ENCODE measurements at places on chromosomes 7 and 10.

DNA sequence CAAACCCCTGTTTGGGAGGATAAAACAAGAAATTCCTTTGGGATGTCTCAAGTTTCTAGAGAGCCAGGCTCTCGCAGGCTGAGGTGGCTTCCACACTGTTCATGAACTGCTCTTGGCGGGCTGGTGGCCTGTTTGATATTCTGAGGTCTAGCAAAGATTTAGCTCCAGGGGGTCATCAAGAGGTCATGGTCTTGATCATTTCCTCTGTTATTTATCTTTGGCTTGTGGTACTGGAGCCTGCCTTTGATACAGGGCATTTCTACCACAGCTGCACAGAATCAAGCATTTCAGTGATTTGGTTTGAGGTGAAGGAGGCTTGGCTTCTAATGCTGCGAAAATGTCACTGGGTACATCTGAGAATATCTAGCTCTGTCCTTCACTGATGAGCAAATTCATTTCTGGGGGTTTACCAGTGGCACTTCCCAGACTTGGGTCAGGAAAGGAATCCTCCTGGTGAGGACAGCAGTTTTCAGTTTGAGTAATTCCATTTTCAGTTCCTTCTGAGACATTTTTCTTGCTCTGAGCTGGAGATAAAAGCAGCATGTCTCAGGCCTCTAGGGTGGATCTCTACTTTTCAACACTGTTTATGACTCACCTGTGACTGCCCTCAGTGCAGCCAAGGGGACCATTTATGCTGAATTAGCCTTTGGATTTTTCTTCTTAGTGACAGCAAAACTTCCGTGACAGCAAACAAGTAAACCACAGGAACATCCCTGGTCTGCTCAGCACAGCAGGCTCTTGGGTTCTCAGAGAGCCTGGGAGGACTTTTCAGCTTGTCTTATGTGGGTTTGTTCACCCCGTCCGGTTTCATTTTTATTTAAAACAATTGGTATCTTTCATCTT is 312.0 kb downstream of the RNLS start:
- H3K27ac ChIP-seq = peak overlapping the region; percentile 15
- no peak overlapping the region for H3K4me3 ChIP-seq
- DNase-seq = peak; percentile 71
- no peaks in the 10 kb centered on the region for H3K36me3 ChIP-seq

DNA sequence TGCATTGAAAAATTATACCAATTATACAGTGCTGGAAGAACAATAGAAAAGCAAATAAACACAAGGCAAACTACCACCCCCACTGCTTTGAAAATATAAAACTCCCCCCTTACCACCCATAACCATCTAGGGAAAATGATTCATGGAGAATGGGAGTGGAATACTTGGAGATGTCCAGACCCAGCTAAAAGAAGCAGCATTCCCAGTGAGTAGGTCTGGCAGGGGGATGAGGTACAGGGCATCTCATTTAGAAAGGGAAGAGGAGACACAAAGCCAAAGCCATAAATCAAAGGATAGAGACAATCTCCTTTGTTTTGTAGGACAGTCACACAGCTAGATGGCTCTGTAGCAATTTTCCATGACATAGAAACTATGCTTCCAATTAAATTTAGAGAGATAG is 36.0 kb upstream of the DGKI start:
- no peaks in the 10 kb centered on the region for H3K27me3 ChIP-seq
- peaks cover 18% of the 10 kb centered on the region for H3K4me1 ChIP-seq
- H3K4me3 ChIP-seq = no peak overlapping the region
- H3K36me3 ChIP-seq = peaks cover 61% of the 10 kb centered on the region
- DNase-seq = peak; percentile 50
- H3K27ac ChIP-seq = no peak overlapping the region

GRCh38 chr7:128841171-128841690 is 11.0 kb downstream of the FLNC start:
- peaks cover 97% of the 10 kb centered on the region for H3K36me3 ChIP-seq
- H3K27me3 ChIP-seq = no peaks in the 10 kb centered on the region
- no peak for DNase-seq
- H3K27ac ChIP-seq = no peak overlapping the region
- peaks cover 9% of the 10 kb centered on the region for H3K4me1 ChIP-seq
- H3K4me3 ChIP-seq = no peak overlapping the region

DNA sequence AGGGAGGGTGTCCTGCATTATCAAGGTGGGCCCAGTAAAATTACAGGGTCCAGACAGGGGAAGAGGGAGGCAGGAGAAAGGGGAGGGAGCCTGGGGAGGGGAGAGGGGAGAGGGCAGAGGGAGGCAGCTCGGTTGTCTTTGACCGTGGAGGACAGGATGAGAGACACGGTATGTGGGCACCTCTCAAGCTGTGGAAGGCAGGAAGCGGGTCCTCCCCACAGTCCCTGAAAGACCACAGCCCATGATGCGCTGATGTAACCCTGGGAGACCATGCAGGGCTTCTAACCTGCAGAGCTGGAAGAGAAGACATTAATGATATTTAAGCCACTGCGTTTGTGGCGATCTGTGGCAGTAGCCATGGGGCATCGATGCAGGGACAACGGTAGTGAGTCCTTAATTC is 27.2 kb upstream of the MNX1 start:
- H3K4me1 ChIP-seq = no peaks in the 10 kb centered on the region
- no peak overlapping the region for H3K27ac ChIP-seq
- DNase-seq = no peak
- H3K4me3 ChIP-seq = no peak overlapping the region
- H3K36me3 ChIP-seq = no peaks in the 10 kb centered on the region

- H3K4me3 ChIP-seq = no peak overlapping the region
- H3K27me3 ChIP-seq = no peaks in the 10 kb centered on the region
- no peaks in the 10 kb centered on the region for H3K36me3 ChIP-seq
- H3K27ac ChIP-seq = no peak overlapping the region
Observed at GRCh38 chr7:39094731-39095130, 117.0 kb downstream of the POU6F2 start.

- no peaks in the 10 kb centered on the region for H3K27me3 ChIP-seq
- H3K27ac ChIP-seq = no peak overlapping the region
- DNase-seq = no peak
- no peak overlapping the region for H3K4me3 ChIP-seq
- H3K36me3 ChIP-seq = no peaks in the 10 kb centered on the region
- H3K4me1 ChIP-seq = no peaks in the 10 kb centered on the region
Observed at GRCh38 chr7:89012016-89012415, 216.5 kb upstream of the TEX47 start.

DNA sequence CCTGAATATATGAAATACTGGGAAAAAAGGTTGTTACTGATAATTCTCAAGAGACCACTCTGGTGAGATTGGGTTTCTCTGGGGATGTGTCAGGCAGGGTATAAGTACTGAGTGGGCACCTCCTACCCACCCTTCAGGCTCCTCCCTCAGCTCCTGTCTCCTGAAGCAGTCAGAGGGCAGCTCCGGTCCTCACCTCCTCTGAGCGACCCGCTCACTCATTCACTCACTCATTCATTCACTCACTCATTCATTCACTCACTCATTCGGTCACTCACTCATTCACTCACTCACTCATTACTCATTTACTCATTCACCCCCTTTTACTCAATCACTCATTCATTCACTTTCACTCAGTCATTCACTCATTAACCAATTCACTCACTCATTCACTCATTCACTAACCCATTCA is 6.9 kb upstream of the PFKP start:
- H3K27ac ChIP-seq = no peak overlapping the region
- peaks cover 3% of the 10 kb centered on the region for H3K4me1 ChIP-seq
- H3K4me3 ChIP-seq = no peak overlapping the region
- DNase-seq = no peak
- H3K27me3 ChIP-seq = no peaks in the 10 kb centered on the region

- no peak overlapping the region for H3K4me3 ChIP-seq
- H3K27ac ChIP-seq = peak overlapping the region; percentile 88
- peak; percentile 87 for DNase-seq
- H3K27me3 ChIP-seq = no peaks in the 10 kb centered on the region
- peaks cover 14% of the 10 kb centered on the region for H3K36me3 ChIP-seq
- H3K4me1 ChIP-seq = peaks cover 25% of the 10 kb centered on the region
Observed at GRCh38 chr7:66152371-66153191, 37.9 kb downstream of the CRCP start.

- H3K4me1 ChIP-seq = no peaks in the 10 kb centered on the region
- DNase-seq = no peak
- H3K36me3 ChIP-seq = no peaks in the 10 kb centered on the region
- no peak overlapping the region for H3K4me3 ChIP-seq
Observed at GRCh38 chr7:113338071-113338696, 219.8 kb upstream of the SMIM30 start.

- DNase-seq = no peak
- H3K4me3 ChIP-seq = no peak overlapping the region
- H3K27ac ChIP-seq = no peak overlapping the region
- peaks cover 19% of the 10 kb centered on the region for H3K36me3 ChIP-seq
Observed at GRCh38 chr7:67008260-67008659, 11.6 kb downstream of the TYW1 start.

GRCh38 chr7:157873181-157873580 is 536.4 kb downstream of the DNAJB6 start:
- H3K27ac ChIP-seq = no peak overlapping the region
- H3K36me3 ChIP-seq = no peaks in the 10 kb centered on the region
- no peak overlapping the region for H3K4me3 ChIP-seq
- DNase-seq = no peak

- H3K4me1 ChIP-seq = no peaks in the 10 kb centered on the region
- DNase-seq = no peak
- peaks cover 40% of the 10 kb centered on the region for H3K27me3 ChIP-seq
- H3K27ac ChIP-seq = no peak overlapping the region
Observed at GRCh38 chr10:86393862-86394455, 27.4 kb upstream of the GRID1 start.

GRCh38 chr10:133308421-133309099 is at the start of the genes TUBGCP2 and ZNF511:
TSS of gene TUBGCP2 (minus strand) at chr10:133308872. CDS start at chr10:133302941, 5,931 bp downstream.
TSS of gene ZNF511 (plus strand) at chr10:133308914. CDS start at chr10:133308944, 30 bp downstream.
- H3K4me3 ChIP-seq = peak within 1 kb of the TSS; percentile 67
- H3K27ac ChIP-seq = peak within 1 kb of the TSS; percentile 83
- DNase-seq = peak; percentile 79
- H3K36me3 ChIP-seq = peaks cover 14% of the 10 kb centered on the region
- no peaks in the 10 kb centered on the region for H3K27me3 ChIP-seq

DNA sequence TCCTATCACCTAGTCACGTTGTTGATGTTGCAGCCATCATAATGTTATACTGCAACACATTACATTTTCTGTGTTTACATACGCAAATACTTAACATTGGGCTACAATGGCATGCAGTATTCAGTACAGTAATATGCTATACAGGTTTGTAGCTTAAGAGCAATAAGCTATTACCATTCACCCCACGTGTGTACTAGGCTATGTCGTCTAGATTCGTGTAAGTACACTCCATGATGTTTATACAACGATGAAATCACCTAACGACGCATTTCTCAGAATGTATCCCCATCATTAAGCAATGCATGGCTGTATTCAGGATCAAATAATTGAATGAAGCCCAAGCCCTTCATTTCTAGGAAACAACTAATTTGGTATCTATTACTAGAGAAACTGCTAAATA is 43.4 kb upstream of the C1GALT1 start:
- no peak overlapping the region for H3K27ac ChIP-seq
- DNase-seq = no peak
- no peaks in the 10 kb centered on the region for H3K4me1 ChIP-seq
- H3K4me3 ChIP-seq = no peak overlapping the region
- H3K36me3 ChIP-seq = no peaks in the 10 kb centered on the region

DNA sequence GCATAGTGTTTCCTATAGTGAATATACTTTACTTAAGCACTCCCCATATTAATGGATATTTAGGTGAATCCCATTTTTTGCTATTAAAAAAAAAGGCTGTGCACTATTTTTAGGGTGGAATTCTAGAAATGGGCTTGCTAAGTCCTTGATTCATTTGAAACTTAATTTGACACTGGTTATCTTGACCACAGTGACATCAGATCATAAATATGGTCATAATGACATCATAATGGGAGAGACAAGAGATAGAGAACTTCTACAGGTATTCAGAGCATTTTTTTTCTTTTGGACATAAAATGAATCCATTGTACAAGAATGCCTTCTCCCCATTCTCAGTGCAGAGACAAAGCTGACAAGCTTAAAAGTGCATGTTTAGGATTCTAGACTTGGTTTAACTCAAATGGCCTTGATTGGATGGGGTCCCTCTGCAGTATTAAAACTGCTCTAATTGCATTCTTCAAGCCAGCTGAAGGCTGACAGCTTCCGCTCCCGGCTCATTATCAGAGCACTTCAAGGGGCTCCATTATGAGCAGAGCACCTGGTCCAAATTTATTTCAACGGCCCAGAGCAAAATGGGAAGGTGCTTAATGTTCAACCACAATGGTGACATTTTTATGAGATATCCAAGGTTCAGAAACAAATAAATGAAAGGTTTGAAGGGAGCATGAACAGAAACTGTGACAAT is 104.8 kb downstream of the JAZF1 start:
- H3K36me3 ChIP-seq = no peaks in the 10 kb centered on the region
- no peaks in the 10 kb centered on the region for H3K27me3 ChIP-seq
- H3K4me1 ChIP-seq = peaks cover 8% of the 10 kb centered on the region
- peak; percentile 42 for DNase-seq

GRCh38 chr7:131385039-131385605 is 57.4 kb downstream of the MKLN1 start:
- H3K4me1 ChIP-seq = peaks cover 6% of the 10 kb centered on the region
- no peaks in the 10 kb centered on the region for H3K27me3 ChIP-seq
- no peak overlapping the region for H3K4me3 ChIP-seq
- H3K36me3 ChIP-seq = peaks cover 2% of the 10 kb centered on the region

DNA sequence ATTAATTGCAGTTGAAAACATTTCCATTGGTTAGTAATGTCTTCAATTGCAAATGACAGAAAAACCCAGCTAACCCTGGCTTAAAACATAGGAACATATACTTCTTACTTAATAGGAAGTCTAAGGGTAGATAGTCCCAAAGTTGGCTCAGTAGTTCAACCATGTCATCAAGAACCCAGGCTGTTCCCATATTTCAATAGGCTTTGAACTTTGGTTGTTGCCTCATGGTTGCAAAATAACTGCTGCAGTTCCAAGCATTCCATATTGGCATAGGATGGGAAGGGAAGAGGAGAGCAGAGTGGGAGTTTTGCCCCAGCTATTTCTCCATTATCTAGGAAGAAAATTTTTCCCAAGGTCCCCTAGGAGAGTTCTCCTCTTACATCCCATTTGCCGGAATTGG is 81.4 kb upstream of the EEPD1 start:
- no peak overlapping the region for H3K27ac ChIP-seq
- H3K27me3 ChIP-seq = peaks cover 33% of the 10 kb centered on the region
- DNase-seq = no peak
- no peak overlapping the region for H3K4me3 ChIP-seq
- no peaks in the 10 kb centered on the region for H3K36me3 ChIP-seq

DNA sequence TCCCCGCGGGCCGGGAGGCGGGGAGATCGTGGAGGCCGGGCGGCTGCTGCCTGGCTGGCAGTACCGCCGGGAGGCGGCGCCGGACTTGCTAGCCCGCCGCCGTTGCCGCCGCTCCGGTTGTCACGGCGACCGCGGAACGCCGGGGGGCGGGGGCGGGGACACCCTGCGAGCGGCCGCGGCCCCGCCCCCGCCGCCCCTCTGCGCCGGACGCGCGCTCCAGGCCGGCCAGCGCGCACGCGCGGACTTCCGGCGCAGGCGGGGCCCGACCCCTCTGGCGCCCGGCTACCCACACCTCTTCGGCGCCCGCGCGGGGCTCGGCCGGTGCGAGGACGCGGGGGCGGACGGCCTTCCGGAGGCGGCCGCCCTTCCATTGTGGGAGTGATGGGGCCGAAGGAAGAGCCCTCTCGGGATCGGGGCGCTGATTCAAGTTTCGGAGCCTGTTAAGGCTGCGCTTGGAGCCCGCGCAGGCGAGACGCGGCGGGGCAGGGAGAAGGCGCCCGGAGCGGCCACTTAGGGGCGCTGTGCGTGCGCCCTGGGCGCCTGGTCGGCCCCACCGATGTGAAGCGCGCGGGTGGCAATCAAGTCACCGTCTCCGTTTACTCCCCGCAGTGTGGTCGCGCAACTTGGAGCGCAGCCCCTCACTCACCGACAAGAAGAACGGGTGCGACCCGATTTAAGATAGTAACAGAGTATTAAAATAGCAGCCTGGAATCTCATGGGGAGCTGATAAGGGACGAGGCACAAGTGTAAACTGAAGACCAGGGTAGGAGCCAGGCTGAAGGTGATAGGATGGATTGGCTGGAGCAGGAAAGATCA is 449 bp upstream of the DPY19L1 start:
- no peaks in the 10 kb centered on the region for H3K36me3 ChIP-seq
- peaks cover 4% of the 10 kb centered on the region for H3K27me3 ChIP-seq
- peak overlapping the region; percentile 72 for H3K27ac ChIP-seq
